ENCODE measurements at places on chromosomes 16 and 17. TPM values are rescaled to one million over a fixed set of nuclear protein-coding genes. Genes with fewer than 3 reads are reported as not detected.

- H3K27me3 ChIP-seq = no peaks in the 10 kb centered on the region
- peaks cover 27% of the 10 kb centered on the region for H3K4me1 ChIP-seq
These were observed 58.0 kb upstream of the HNF1B start for GRCh38 chr17:37802712-37803416.

- H3K27me3 ChIP-seq = no peaks in the 10 kb centered on the region
- H3K36me3 ChIP-seq = no peaks in the 10 kb centered on the region
These were observed 1.7 kb downstream of the CRAMP1 start for GRCh38 chr16:1613728-1614455.

DNA sequence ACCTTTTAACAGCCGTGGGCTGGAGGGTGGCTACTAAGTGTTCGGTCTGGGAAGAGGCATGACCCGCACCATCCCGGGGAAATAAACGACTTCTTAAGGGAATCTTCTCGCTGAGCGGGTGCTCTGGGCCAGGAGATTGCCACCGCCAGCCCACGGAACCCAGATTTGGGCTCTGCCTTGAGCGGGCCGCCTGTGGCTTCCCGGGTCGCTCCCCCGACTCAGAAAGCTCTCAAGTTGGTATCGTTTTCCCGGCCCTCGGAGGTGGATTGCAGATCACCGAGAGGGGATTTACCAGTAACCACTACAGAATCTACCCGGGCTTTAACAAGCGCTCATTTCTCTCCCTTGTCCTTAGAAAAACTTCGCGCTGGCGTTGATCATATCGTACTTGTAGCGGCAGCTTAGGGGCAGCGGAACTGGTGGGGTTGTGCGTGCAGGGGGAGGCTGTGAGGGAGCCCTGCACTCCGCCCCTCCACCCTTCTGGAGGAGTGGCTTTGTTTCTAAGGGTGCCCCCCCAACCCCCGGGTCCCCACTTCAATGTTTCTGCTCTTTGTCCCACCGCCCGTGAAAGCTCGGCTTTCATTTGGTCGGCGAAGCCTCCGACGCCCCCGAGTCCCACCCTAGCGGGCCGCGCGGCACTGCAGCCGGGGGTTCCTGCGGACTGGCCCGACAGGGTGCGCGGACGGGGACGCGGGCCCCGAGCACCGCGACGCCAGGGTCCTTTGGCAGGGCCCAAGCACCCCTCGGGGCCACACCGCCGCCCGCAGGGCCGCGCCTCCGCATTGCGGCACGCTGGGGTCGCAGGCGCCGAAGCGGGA lies 3.6 kb upstream of the CBX4 start:
- peaks cover 17% of the 10 kb centered on the region for H3K27me3 ChIP-seq
- peaks cover 1% of the 10 kb centered on the region for H3K36me3 ChIP-seq
- no peak overlapping the region for H3K27ac ChIP-seq
- H3K4me3 ChIP-seq = peak overlapping the region; percentile 28
- peaks cover 33% of the 10 kb centered on the region for H3K4me1 ChIP-seq

GRCh38 chr16:58417600-58417999 lies 25.3 kb downstream of the GINS3 start:
- DNase-seq = no peak
- no peaks in the 10 kb centered on the region for H3K27me3 ChIP-seq
- no peak overlapping the region for H3K27ac ChIP-seq

The APRT gene
- total RNA-seq = 68.8 TPM

DNA sequence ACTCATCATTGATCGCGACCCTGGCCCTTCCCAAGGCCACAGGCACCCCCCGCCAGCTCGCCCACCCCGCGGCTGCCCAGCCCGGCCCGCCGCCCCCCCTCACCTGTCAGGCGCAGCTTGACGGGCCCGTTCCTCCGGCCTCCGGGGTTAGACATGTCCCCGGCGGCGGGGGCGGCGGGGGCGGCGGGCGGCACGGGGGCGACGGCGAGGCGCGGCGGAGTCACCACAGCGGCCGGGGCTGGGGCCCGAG lies 456 bp downstream of the SMURF2 start:
- H3K27me3 ChIP-seq = no peaks in the 10 kb centered on the region
- H3K4me3 ChIP-seq = peak overlapping the region; percentile 99
- H3K36me3 ChIP-seq = no peaks in the 10 kb centered on the region
- H3K27ac ChIP-seq = peak overlapping the region; percentile 97
- DNase-seq = no peak

DNA sequence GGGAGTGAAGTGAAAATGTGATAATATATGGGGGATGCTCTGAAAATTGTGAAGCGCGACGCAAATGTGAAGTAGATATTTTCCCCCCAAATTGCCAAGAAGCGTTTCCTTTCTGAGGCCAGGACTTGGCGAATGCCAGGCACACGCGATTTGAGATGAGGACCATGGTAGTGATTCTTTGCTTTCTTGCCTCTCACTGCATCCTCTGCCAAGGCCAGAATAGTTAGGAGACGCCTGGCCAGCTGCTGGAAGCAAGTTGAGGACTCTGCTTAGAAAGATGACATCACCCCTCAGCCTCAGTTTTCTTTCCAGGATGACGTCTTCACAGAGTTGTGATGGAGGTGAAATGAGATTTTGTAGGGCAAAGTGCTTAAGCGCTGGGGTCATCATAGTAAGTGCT lies 25.9 kb downstream of the PIPOX start:
- H3K27me3 ChIP-seq = no peaks in the 10 kb centered on the region
- H3K4me3 ChIP-seq = no peak overlapping the region

The RNF167 gene
- total RNA-seq = 69.7 TPM

DNA sequence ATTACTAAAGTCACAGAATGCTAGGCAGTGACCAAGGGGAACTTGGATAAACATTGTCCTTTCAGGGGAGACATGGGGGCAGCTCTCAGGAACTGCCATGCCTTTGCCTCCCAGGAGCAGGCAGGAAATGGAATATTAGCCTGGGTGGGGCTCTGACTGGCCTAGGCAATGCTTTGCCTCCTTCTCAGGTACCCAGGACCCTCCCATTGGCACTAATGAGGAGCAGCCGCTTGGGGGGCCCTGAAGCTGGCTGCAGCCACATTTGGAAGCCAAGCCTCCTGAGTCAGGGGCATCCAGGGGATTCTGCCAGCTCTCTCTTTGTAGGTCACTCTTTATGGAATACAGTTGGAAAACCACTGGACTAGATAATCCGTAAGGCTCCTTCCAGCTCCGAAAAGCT lies 5.5 kb downstream of the CPSF4L start:
- peak; percentile 22 for DNase-seq
- H3K36me3 ChIP-seq = no peaks in the 10 kb centered on the region
- H3K27ac ChIP-seq = no peak overlapping the region
- peaks cover 3% of the 10 kb centered on the region for H3K4me1 ChIP-seq
- no peak overlapping the region for H3K4me3 ChIP-seq

The PRR35 gene
- not detected for total RNA-seq

GRCh38 chr16:90020260-90020837 lies 1.1 kb upstream of the DBNDD1 start:
- peak overlapping the region; percentile 60 for H3K4me3 ChIP-seq
- H3K27ac ChIP-seq = peak overlapping the region; percentile 89
- H3K27me3 ChIP-seq = no peaks in the 10 kb centered on the region
- DNase-seq = no peak

The ARHGDIG gene
- total RNA-seq = 3.7 TPM

DNA sequence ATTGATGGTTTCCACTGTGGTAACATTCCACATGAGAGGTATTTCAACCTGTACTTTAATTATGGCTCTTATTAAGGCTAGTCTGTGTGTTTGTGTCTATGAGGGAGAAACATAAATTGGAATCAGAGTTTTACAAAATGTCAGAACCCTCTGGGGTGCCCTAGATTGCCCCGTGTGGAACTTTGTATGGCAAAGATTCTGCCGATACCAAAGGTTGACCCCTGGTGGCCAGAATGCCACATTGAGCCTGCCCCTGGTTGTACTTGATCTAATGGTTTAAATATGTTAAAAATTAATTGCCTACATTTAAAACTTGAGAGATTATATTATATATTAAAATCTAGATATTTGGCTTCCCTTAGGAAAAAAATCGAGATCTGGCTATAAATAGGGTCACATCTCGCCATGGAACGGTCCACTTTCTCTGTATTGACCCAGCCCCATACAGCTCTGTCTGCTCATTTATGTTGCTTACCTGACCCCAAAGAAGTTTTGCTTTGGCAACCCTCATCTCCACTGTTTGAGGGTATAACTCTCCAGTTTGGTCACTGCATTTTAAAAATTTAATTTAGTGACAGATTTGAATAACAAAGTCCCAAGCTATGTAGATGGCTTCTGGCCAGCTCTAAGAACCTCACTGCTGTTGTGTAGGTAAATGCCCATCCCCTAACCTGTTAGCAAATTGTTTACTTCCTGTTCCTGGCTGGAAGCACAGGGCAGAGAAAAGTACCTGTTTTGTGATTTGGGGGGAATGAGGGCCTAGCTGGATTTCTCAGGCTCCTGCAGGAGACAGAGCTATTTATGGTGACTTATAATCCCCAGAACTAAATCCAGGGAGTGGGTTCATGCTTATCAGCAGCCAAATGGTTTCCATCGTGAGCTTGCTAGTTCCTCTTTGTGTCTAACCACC lies 95.0 kb downstream of the PLCG2 start:
- DNase-seq = no peak
- peaks cover 28% of the 10 kb centered on the region for H3K27me3 ChIP-seq
- no peaks in the 10 kb centered on the region for H3K36me3 ChIP-seq
- H3K4me1 ChIP-seq = no peaks in the 10 kb centered on the region

GRCh38 chr17:73546770-73547536 lies 97.3 kb downstream of the SDK2 start:
- no peaks in the 10 kb centered on the region for H3K36me3 ChIP-seq
- H3K4me1 ChIP-seq = peaks cover 6% of the 10 kb centered on the region
- H3K4me3 ChIP-seq = no peak overlapping the region
